ENCODE measurements at places on chromosomes 12 and 14. TPM values are rescaled to one million over a fixed set of nuclear protein-coding genes. Genes with fewer than 3 reads are reported as not detected.

AQP5 gene
- 0.64 TPM for polyA plus RNA-seq

PAPLN gene
- polyA plus RNA-seq, result 69.1 TPM

IL26 gene
- polyA plus RNA-seq, result 0.10 TPM

RPAP3 gene
- polyA plus RNA-seq, result 26.0 TPM

ST8SIA1 gene
- 4.4 TPM for polyA plus RNA-seq

GPR65 gene
- polyA plus RNA-seq, result 1.2 TPM
